ENCODE measurements at places on chromosomes 2 and 18. TPM values are rescaled to one million over a fixed set of nuclear protein-coding genes. Genes with fewer than 3 reads are reported as not detected.

NT5C1B gene
- total RNA-seq: not detected

TFPI gene
- 116 TPM for total RNA-seq

ANKRD62 gene
- not detected for total RNA-seq

GLI2 gene
- total RNA-seq: 0.39 TPM

MAPRE3 gene
- 1.3 TPM for total RNA-seq

CLEC4F gene
- total RNA-seq: not detected

RFTN2 gene
- total RNA-seq: not detected

GPR75 gene
- total RNA-seq: 3.5 TPM

CYP27A1 gene
- 1.1 TPM for total RNA-seq

AKAIN1 gene
- total RNA-seq: not detected

SLC5A7 gene
- not detected for total RNA-seq

FBLN7 gene
- 4.6 TPM for total RNA-seq

All from placental epithelial cell (primary cell).